ENCODE measurements at places on chromosomes 4 and X. TPM values are rescaled to one million over a fixed set of nuclear protein-coding genes. Genes with fewer than 3 reads are reported as not detected.

Gene ALG13
- total RNA-seq = 21.6 TPM

Gene CD40LG
- 0.41 TPM for total RNA-seq

Gene SMIM10
- 6.9 TPM for total RNA-seq

Gene CYLC1
- not detected for total RNA-seq

Gene ZBTB33
- 5.9 TPM for total RNA-seq

Gene NRK
- total RNA-seq = 0.44 TPM

Gene SSX4B
- total RNA-seq = not detected

Gene NXF2B
- not detected for total RNA-seq

Gene ERAS
- not detected for total RNA-seq

Gene RBMXL3
- not detected for total RNA-seq

Gene FNIP2
- 40.6 TPM for total RNA-seq

Gene PDCL2
- total RNA-seq = not detected

Gene MAGEA2
- total RNA-seq = not detected

Gene HEPH
- total RNA-seq = 40.7 TPM

Gene GATA1
- total RNA-seq = not detected

Gene TLL1
- total RNA-seq = 2.9 TPM

Gene ZIC3
- not detected for total RNA-seq

Gene PRKG2
- 7.5 TPM for total RNA-seq

Gene CENPI
- 0.42 TPM for total RNA-seq

Gene REPS2
- 13.7 TPM for total RNA-seq

Gene C4orf50
- total RNA-seq = 0.03 TPM

Gene ZNF630
- total RNA-seq = 2.8 TPM

Gene GAGE12J
- not detected for total RNA-seq

Gene CSAG1
- not detected for total RNA-seq

Gene PITX2
- total RNA-seq = 22.4 TPM

Gene DSPP
- not detected for total RNA-seq

Gene TCP11X2
- total RNA-seq = not detected

Gene PAGE1
- not detected for total RNA-seq

Gene NIPAL1
- 0.53 TPM for total RNA-seq
